ENCODE measurements at places on chromosomes 12 and 14.

DNA sequence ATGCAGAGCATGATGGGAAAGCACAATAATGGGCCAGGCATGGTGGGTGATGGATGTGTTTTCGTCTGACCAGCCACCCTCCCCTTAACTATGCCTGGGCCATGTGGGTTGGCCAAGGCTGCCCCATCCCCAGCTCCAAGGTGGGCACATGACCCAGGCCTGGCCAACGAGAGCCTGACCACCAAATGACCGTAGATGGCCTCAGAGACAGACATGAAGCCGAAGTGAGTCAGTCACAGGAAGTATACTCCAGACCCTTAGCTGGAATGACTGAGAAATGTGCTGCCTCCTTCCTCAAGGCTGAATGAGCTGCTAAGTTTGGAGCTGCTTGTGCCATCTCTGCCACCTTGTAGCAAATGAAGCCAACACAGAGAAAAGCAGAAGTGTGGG, 233.6 kb downstream of the BCL11B start:
- ATAC-seq = no peak

DNA sequence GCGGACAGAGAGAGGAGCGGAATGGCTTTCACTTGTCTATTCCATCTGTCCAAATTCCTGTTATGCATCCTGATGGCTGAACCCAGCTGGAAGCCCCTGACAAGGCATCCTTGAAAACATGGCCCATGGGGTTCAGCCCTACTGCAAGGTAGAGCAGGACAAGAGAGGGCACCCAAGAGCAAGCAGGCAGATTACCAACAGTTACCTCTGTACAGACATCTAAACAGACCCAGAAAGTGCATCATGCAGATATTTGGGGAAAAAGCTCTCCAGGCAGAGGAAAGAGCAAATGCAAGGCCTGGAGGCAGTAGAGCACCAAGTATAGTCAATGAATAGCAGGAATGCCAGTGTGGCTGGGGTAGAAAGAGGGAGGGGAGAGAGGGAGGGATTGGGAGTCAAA, 407.5 kb downstream of the PCNX1 start:
- ATAC-seq = no peak

DNA sequence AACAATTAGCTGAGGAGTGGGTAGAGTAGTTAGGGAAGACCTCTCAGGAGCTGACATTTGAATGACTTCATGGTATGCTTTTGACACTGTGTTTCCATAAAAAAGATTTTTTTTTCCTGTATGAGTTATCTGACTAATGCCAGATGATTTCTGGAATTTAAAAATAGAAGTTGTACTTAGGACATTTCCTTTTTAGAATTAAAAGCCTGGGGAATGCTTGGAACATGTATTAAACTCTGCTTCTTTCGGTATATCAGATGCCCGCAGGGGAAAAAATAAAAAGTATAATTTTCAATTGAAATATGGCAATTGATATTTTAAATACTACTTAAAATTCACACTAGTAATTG, 41.1 kb downstream of the BRMS1L start:
- peak; percentile 77 for ATAC-seq

- ATAC-seq = no peak
Measured at GRCh38 chr14:25929881-25930615, 667.8 kb downstream of the NOVA1 start.

DNA sequence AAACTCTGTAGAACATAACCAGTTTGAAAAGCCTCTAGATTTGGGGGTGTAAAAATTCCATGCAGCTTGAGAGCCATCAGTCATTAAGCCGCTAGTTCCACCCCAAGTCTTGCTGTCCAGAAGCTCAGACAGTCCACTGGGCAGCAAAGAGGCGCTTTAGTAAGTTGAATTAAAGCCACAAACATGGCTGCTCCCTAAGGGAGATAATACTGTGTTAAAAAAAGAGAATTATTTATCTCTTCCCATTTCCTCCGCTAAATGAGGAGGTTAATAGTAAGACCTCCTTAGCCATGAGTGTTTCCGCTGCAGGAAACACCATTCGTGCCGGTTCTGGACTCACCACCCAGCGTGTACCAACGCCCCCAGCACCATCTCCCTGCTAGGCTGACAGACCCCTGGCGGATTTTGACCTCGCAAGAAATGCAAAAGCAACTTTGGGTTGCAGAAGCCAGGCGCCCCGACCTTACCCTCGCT, 536 bp downstream of the TM7SF3 start:
- peak; percentile 80 for ATAC-seq

GRCh38 chr12:6115389-6115788, 9.1 kb downstream of the VWF start:
- ATAC-seq = no peak

- ATAC-seq = no peak
Measured at GRCh38 chr12:112599871-112600270, 181.1 kb downstream of the PTPN11 start.

DNA sequence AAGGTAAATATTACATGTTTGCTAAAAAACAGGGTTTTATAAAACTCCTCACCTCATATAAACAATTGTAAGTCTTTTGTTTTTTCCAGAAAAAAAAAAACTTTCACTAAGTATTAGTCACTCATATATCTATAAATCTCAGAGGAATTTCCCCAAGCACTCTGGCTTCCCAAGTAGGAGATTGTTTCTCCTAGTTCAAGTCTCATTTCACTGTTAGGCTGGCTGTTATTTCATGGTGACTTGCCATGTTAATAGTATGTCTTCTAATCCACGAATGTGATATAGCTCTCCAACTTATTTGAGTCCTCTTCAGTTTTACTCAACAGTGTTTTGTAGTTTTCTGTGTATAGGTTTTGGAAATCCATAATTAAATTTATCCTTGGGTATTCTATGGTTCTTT, 61.6 kb downstream of the CAPZA3 start:
- ATAC-seq = no peak

- no peak for ATAC-seq
Measured at GRCh38 chr14:61221906-61222305, 59.2 kb downstream of the TMEM30B start.

DNA sequence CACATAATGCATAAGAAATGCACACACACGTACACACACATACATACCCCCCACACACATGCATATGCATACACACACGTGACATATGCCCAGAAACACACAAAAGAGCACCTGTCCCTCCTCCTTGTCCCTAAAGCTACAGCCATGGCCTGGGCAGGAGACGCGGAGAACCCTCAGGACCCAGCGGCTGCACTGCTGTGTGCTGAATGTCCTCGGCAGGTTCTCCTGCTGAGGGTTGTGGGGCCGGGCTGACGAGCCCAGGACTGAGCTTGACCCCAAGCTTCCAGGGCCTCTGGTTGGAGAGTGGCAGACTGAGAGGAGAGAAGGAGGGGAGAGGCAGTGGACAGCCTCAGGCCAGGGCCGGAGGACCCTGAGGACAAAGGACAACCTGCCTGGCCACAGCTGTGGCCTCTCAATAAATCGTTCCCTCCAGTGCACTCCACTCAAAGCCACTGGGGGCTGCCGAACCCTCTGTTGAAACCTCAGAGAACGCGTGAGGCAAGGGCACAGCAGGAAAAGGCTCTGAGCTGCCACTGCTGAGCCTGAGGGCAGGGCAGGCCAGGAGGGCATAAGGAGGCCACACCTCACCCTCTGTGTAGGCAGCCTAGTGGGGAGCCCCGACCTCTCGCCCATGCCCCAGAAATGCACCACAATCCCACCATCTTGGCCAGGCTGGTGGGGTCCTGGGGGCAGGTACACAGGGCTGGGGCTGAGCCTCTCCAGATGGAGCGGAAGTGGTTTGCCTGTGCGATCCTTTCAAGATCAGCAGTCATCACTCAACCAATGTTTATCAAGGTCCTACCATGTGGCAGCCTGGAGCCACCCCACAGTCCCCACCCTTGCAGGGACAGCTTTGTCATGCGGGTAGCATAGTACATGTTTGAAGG, 3.1 kb downstream of the CACNA2D4 start:
- ATAC-seq = no peak

- ATAC-seq = peak; percentile 85
Measured at GRCh38 chr12:96427269-96427729, 27.1 kb upstream of the CDK17 start.

GRCh38 chr14:99513946-99514551, 32.8 kb downstream of the CCNK start:
- ATAC-seq = no peak

GRCh38 chr14:61479746-61480502, 158.5 kb downstream of the PRKCH start:
- no peak for ATAC-seq

GRCh38 chr14:64722842-64723447, 18.7 kb downstream of the PLEKHG3 start:
- ATAC-seq = no peak

DNA sequence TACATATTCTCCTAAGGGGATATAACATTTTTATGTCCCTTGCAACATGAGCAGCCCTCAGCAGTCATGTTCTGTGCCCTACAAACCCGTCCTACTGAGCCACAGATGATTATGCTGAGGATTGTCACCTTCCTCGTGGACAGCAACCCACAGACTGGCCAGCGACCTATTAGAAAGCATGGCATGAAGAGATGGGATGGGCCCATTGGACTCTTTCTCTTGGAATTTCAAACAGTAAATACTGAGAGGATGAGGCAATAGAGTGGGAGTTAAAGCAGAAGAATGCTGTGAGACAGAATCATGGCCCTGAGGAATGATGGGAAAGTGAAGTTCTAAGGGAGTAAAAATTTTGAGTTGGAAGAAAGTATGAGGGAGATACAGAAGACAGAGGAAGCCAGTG, 149.9 kb upstream of the BTG1 start:
- no peak for ATAC-seq

DNA sequence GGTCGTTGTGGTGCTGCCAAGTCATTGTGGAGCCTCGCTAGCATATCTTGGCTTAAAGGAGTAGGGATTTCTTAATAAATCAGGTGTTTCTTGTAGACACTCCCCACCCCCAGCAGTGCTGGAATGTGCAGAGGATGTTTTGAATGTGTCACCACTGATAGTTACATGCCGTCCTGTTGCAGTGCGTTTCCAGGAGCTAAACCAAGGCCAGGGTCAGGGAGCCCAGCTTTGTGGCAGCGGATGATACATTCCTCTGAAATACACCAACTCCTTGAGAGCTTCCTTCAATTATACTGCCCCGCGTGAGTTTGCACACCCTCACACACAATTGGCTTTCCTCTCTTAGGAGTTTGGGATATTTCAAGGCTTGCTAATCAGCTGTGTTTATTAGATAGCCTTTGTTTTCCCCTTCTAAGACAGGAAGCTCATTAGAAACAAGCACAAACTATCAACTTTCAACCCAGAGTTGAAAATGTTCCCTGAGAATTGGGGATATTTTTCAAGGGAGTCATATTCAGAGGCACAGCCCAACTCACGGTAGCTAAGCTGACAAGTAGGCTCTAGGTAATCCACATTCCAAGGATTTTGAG, 154.9 kb downstream of the C12orf75 start:
- peak; percentile 46 for ATAC-seq

DNA sequence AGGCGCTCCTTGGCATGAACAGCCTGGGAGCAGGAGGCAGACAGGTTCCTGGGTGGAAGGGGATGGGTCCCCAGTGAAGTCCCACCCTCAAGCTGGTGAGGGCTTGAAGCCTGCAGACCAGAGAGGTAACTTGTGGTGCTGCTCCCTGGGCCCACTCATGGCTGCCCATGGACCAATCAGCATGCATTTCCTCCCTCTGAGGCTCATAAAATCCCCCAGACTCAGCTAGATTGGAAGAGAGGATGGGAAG, 50.2 kb downstream of the A2M start:
- no peak for ATAC-seq

DNA sequence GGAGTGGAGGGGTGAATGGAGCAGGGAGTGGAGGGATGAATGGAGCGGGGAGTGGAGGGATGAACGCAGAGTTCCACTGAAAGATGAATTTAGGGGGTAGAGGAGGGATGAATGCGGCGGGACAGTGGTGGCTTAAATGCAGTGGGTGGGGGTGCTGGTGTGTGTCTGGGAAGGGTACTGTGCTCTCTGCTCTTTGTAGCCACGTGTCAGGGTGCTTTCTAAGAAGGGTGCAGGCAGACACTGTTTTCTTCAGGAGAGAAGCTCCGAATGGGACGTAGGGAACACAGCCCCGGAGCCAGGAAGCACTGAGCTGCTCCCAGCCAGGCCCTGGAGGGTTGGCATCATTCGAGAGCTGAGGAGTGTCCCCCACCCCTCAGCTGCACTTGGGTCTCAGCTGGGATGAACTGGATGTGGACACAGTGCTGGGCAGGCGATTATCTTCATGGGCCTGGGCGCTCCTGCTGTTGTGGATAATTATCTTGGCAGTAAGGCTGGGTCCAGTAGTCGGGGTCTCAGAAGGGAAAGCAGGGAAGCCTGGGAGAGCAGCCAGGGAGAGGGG, 9.5 kb upstream of the CEP170B start:
- no peak for ATAC-seq

Measured in SK-N-SH treated with all-trans-retinoic acid at 6 μM for 48 hours (cell line).